T-helper 2 cell (primary cell): ENCODE measurements at places on chromosomes 12 and 14.

DNA sequence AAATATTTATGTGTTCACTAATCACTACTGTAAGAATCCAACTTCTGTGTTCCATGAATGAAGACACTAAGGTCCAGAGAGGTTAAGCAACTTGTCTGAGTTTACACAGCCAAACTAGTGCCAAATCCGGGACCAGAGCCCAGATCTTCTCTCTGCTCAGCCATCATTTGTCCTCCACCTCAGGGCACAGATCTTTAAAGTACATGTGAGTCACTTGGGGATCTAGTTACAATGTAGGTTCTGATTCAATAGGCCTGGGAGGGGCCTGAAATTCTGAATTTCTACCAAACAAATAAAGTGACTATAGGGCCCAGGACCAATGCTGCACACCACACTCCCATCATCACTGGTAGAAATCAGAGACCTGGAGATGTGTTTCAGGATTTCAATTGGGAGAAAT is 162.9 kb downstream of the GXYLT1 start:
- no peak for DNase-seq

DNA sequence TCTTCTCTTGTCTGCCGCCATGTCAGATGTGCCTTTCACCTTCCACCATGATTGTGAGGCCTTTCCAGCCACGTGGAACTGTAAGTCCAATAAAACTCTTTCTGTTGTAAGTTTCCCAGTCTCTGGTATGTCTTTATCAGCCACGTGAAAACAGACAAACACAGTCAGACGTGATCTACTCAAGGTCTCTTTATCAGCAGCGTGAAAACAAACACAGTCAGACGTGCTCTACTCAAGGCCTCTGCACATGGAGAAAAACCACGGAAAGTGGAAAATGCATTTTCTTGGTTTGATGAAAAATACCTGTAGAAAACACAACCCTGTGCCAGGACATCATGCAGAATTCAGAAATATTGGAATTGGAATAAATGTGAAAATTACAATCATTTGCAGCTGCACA is 1115.7 kb downstream of the TMEM121 start:
- no peak for DNase-seq

GRCh38 chr12:93098077-93098476 is 169.0 kb upstream of the EEA1 start:
- DNase-seq, result peak; percentile 13

GRCh38 chr12:115508990-115509389 is 768.5 kb downstream of the MED13L start:
- no peak for DNase-seq

DNA sequence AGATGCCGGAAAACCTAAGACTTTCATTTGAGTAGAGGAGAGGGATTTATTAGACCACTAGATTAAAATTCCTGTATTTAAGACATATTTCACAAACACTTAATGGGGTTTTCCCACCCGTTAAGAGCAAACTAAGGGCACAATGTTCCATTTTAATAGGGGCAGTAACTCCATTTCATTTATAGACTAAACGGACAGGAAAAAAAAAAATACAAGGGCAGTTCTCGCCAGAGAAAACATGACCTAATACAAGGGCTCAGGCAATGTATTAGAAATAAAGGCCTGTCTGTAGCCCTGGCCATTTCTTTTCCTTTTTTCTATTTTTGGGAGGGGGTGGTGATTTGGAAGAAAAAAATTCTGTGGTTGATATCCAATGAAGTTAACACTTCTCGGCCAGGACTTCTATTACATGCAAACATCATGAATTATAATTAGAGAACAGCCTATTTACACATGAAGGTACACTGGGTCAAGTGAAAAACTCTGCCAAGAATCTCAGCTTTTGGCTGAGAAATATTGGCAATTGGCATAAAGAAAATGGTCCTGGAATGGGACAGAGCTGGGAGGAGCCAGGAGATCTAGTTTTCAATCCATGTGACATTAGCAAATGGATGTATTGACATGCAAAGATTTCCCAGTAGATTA is 641.1 kb upstream of the TBX3 start:
- no peak for DNase-seq

DNA sequence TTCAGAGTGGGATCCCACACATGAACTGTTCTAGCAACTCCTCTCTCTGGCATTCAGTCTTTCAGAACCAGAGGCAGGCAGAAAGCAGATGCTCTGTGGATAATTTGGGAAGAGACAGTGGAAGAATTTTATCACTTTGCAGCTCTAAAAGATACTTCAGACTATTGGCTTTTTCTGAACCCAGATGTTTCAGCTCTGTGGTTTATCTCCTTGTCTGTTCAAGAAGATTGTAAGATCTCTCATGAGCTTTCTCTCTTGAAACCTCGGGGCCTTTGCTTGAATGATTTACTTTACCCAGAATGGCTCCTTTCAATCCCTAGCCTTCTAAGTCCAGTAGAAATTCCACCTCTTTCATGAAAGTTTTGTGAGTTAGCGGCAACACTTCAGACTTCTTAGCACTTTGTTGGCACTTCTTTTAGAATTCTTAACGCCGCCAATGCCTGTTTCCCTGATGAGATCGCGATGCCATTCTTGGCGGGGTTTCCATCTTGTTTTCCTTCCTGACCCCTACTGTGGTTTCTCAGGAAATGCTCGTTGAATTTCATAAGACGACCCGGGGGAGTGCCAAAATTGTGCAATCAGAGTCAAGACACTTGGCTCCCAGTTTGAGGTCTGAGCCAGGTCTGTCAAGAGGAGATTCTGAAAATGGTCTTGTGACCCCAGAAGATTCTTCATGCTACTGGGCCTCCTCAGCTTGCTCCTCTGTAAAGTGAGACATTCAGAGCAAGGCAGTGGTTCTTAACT is 107.0 kb upstream of the PRICKLE1 start:
- DNase-seq, result no peak

DNA sequence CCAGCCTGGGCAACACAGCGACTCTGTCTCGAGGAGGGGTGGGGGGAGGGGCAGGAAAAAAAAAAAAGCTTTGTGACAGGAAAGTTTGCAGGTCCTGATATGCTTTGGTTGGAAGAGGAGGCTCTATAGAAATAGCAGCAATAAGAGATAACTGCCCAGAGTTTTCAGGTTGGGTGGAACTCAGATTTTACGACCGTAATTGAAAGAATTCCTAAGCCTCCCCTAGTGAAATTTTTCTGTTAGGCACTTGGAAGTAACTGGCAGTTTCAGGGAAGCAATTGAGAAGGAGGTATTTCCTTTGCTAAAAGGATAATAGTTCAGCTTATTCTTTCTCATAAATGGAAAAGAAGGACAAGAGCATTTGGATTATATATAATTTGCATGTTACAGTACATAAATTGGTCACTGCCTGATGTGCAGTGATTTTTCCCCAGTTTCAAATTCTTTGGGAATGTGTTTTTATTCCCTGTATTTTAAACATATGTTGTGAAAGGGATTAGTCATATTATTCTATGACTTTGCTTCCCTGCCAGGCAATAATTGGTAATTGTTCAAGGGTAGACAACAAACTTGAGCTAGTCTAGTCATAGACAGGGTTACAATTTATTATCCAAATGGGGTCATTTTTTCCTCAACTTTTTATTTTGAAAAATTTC is 452.8 kb downstream of the AEBP2 start:
- DNase-seq, result no peak

DNA sequence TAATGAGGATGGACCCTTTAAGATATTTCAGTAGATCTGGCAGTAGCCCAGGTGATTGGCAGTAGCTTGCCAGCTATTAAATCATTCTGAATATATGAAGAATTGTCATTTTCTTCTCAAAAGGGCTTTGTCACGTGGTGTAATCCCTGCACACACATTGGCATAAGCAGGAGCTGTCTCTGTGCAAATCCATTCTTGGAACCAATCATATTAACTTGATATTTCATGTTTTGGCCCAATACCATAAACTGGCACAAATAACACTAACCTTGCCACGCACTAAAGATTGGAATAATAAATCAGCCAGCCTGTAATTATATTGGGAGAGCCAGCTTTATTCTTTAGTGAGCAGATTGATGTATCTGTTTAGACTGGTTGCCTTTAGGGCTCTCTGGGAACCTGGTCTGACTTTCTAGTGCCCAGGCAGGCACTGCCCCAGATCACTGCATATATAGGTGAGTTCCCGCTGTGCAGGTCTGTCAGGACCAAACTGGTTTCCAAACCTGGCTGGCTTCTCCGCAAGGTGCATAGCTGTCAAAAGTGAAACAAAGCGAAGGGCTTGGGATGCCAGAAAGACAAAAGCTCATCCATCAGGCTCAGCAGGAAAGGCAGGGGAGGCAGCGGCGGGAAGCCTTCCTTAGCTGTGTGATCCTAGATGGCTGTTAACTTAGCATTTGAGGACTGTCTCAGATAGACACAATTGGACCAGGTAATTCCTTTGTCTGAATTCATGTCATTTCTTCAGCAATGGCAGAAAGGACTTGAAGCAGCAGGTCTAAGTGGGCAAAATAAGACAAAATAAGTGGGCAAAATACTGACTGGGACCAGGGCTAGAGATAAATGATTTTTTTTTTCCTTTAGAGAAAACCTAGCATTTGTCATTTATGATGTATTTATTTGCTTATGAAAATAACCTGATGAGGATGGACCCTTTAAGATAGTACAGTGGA is 128.8 kb upstream of the DYRK2 start:
- DNase-seq, result no peak

DNA sequence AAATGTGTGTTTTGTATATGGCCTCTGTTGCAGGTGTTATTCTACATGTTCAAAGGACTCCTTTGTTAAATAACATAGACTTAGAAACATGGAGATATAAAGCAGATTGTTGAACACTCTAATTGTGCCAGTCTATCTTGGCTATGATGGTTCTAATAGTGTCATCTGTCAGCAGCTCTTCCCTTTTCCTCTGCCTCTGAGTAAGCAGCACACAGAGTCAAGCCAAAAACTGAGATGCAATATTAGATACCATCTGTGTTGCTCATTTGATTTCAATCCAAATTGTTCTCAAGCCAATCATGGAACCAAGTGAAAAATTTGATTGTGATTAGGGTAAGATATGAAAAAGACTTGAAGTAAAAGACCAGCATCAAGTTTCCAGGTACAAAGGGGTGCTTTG is 871.1 kb upstream of the MGAT4C start:
- DNase-seq, result no peak

GRCh38 chr12:89348894-89349699 is 3.2 kb downstream of the DUSP6 start:
- DNase-seq, result peak; percentile 60

GRCh38 chr12:12837025-12837812 is 24.1 kb downstream of the DDX47 start:
- DNase-seq, result no peak

DNA sequence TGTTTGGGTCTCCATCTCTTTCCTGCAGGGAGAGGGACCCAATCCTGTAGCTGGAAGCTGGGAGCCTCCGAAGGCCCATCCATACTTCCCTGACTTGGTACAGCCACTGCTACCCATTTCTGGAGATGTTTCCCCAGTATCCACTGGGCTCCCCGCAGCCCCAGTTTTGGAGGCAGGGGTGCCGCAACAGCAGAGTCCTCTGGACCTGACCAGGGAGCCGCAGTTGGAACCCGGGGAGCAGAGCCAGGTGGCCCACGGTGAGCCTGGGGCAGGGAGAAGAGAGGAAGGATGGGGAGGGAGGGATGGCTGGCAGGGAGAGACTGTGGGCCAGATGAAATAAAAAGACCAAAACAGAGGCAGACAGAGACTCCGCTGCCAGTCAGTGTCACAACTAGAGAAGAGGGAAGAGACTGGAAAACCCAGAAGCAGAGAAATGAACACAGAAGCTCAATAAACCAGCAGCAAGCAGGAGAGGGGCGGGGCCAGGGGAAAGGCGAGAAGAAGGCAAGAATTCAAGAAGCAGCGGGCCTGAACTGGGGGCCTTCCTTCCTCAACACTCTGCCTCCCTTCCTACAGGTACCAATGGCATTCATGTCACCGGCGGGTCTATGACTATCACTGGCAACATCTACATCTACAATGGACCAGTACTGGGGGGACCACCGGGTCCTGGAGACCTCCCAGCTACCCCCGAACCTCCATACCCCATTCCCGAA is 6.3 kb downstream of the LTBR start:
- DNase-seq, result no peak
